ENCODE measurements at places on chromosomes 1 and 21.
A peak's percentile ranks its signal among the peaks of the same experiment; 100 is the strongest.

DNA sequence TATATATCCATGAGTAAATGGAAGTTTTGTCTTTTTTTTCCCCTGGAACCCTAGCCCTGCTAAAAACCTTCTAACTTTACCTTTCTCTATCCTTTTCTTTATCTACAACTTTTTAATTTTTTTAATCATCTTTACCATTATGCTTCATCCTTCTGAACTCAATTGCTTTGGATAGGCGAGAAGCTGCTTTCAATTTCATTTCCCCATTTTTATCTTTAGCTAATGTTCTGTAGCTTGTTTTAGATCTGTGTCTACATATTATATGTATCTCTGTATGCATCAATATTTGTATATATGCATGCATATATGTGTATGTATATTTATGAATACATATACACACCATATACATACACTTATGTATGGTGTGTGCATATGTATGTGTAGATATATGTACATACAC, 57.4 kb downstream of the PTPRC start:
- DNase-seq, result no peak

- no peak for DNase-seq
These were observed 803 bp downstream of the COP1 start for GRCh38 chr1:176206006-176206960.

GRCh38 chr1:90709535-90709934, 7.6 kb downstream of the BARHL2 start:
- DNase-seq, result no peak

- DNase-seq, result no peak
These were observed 74.3 kb upstream of the CAPZB start for GRCh38 chr1:19559641-19560040.

GRCh38 chr1:36924282-36924811, 110.0 kb downstream of the GRIK3 start:
- DNase-seq, result no peak

- DNase-seq, result no peak
These were observed 137.5 kb downstream of the TOMM20 start for GRCh38 chr1:234990874-234991801.

GRCh38 chr21:45514311-45515021, 27.8 kb downstream of the SLC19A1 start:
- no peak for DNase-seq

DNA sequence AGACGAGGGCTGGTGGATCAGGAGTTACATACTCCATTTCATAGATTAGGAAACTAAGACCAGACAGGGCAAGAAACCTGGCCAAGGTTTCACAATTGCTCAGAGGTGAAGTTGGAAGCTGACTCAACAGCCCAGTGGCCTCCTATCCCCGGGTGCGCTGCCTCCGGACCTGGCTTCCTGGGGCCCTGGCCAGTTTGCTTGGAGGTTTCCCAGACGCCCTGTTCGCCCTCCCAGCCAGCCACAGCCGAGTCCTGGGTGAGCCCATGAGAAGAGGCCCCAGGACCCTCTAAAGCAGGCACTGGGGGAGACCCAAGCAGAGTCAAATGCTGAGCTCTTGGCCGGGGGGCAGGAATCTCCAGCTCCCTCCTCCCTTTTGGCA, 180.1 kb downstream of the ZBTB18 start:
- DNase-seq, result no peak

- DNase-seq, result peak; percentile 31
These were observed 46.9 kb downstream of the CD34 start for GRCh38 chr1:207863893-207864535.

GRCh38 chr1:199272628-199273086, 633.8 kb downstream of the PTPRC start:
- no peak for DNase-seq

DNA sequence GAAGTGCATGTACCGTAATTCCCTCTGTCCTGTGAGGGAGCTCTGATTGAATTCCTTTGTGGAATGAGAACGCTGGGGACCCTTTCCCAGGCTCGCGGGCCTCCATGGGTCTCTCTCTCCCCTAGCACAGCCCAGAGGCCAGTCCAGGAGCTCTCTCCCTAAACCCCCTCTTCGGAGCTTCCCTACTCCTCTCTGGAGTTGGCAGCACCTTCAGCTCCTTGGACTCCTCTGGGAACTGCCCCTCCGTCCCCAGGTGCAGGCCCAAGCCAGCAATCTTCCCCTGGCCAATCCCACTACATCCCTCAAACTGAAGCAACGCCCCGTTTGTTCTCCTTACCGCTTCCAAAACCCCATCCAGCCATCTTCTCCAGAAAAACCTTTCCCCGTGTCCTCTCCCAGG, 10.5 kb upstream of the SYNC start:
- DNase-seq, result no peak

DNA sequence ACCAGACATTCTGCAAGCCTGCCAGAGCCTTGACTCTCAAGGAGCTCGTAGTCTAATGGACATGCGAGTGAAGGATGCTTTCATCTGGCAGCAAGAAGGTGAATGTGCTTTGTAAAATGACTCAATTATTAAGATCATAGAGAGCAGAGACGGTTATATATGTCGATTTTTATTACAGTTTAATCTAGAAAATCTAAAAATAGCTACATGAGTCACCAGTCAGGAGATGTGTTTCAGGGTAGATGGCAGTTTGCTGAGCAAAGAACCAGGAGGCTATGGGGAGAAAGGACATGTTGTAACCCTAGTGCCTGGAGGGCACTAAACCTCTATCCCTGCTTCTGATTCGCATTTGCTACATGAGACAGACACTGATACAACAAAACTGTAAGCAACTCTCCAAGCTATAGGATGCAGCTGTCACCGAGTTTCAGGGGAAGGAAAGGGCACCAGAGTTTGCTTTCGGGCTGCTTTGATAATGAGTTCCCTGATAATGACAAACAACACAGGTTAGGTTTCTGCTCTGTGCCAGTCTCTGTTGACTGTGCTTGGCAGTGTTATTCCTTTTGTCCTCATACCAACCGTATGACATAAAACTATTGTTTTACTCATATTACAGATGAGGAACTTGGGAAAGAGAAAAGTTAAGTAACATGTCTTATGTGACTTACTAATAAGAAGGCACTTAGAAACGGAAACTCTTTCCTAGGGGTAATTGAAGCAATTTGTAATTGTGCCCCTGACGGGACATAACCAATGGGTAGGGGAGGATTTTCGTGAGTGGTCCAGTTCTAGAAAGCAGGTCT, 43.2 kb downstream of the C1orf198 start:
- no peak for DNase-seq

- no peak for DNase-seq
These were observed 15.8 kb upstream of the REG4 start for GRCh38 chr1:119827010-119827409.

GRCh38 chr1:94925004-94925403, 1.9 kb downstream of the CNN3 start:
- no peak for DNase-seq

DNA sequence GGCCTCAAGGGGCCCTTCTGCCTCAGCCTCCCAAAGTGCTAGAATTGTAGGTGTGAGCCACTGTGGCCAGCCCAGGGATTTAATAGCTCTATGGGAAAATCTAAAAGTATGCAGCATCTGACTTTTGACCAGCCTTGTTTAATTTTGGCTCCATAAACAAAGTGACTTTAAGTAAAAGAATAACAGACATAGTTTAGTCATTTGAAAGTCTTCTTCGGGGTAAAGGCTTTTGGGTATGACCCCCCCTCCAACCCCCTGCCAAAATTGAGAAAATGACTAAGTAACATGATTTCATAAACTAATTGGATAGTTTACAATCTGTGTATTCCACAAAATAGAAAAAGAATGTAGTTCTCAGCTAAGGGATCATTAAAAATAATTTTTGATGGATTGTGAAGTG, 17.0 kb downstream of the GPBP1L1 start:
- DNase-seq, result no peak

Measured in activated effector memory CD4-positive, alpha-beta T cell treated with Interleukin-2 at 50 U/mL for 16 hours (primary cell).